ENCODE measurements at places on chromosomes 7 and 10.

DNA sequence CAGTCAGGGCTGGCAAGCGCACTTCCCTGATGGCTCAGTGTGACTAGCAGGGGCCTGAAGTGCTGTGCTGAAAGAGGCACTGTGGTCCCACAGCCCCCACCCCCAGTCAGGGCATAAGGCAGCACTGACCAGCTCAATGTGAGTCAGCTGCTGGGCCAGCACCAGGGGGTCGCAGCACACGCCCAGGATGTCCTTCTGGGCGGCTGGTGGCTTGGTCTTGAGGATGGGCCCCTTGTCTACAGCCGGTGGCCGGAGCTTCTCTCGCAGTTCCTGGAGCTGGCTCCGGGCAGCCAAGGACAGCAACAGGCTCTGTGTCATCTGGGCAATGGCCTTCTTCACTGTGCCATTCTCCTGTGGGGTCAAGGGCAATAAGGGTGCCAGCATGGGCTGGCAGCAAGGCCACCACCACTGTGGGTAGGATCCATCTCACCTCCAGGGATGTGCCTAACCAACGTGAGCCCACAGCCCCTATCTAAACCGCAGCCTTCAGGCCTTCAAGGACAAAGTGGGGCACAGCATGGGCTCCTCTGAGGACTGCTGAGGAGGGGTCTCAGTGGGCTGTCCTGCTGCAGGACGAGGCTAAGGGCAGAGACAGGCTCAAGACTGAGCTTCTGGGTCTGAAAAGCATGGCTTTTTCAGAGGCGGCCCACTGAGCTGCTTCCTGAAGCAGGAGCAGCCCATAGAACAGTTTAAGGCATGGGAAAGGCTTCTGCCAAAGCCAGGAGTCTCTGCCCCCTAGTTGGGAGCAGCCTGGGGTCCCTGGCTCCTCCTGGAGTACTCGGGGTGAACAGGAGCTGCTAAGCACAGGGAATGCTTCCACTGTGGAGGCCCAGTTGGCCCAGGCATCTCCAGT, 62.5 kb downstream of the CSGALNACT2 start:
- no peak for DNase-seq

DNA sequence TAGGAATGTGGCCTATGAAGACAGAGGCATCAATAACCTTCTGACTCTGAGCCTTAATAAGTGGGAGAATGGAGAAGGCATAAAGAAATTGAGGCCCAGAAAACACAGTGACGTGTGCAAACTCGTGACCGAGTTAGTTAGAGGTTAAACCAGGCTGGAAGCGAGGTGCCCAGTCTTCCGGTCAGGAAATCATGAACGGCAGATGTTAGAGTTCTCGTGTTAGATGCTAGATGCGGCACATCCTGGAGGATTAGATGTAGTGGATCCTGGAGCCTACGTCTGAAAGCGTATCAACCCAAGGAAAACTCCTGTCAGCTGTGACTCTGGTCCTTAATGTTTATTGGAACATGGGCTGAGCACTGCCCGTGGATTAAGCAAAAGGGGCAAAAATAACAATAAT, 275.9 kb downstream of the TCF7L2 start:
- no peak for DNase-seq

DNA sequence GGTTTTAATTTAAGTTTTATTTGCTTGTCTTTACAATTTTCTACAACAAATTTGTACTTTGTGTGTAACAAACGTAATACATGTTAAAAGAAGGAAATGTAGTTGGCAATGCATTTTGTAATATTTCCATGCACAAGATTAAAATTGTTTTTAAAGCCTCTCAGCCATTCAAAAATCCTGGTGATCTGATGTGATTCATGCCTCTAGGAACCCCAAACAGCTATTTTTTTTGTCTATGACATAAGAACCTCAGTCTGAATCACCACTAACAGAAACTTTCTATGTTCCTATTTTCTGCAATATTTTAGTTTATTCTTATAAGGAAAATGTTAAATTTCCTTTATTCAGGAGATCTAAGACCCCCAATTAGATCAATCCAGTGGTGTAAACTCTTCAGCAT, 183.1 kb upstream of the YAE1 start:
- no peak for DNase-seq

GRCh38 chr10:101506829-101507661, 81.0 kb downstream of the POLL start:
- no peak for DNase-seq

DNA sequence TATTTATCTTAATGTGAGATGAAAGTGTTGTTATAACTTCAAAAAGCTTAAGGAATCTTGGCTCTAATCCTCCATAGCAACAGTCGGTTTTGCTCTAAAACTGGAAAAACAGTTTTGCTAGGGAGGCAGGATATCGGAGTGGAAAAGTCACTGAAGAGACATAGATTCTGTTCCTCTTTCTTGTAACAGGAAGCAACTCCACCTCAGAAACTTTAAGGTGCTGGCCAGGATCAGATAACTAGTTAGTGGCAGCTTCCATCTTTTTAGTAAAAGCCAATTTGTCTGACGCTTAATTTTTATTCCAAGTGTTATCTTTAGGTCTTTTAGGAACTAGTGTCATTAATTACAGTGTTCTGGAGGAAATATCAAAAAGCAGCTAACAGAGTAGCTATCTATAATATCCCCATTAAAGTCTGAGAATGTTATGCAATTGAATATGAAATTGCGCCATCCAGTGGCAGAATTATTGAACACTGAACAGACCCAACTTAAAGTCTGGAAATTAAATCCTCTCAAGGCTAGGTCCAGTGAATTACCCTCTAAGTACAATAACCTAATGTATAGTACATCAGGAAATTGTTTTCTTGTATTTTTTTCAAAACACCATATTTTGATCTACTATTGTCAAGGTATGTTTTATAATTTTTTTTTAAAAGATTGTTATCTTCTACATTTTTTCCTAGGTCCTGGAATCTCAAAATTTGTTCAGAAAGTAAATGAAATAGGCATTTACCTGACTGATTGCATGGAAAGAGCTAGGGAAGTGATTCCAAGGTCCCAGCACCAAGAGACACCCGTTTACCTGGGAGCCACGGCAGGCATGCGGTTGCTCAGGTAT, 65.9 kb upstream of the CC2D2B start:
- DNase-seq: peak; percentile 77

- no peak for DNase-seq
Measured at GRCh38 chr10:72316748-72317435, 37.8 kb downstream of the DNAJB12 start.

- DNase-seq: no peak
Measured at GRCh38 chr7:4550117-4550516, 132.0 kb upstream of the FOXK1 start.

GRCh38 chr10:129120441-129120840, 346.6 kb upstream of the MGMT start:
- no peak for DNase-seq

- DNase-seq: no peak
Measured at GRCh38 chr7:114087653-114088469, 169.1 kb upstream of the PPP1R3A start.

DNA sequence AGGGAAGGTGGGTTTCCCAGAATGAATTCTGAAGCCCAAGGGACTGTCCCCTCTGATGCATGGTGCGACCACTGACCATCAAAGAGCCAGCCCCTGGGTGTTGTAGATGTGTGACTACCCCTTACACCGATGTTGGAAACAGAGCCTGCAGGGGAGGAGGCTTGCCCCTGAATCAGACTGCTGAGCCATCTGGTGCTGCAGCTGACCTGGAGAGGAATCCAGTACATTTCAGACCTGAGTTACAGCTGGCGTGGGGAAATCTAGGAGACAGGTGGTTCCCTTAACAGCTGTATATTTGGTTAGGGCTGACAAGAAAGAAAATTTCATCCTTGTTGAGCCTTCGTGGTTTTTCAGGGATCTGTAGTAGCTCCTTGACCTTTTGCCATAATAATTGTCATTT, 195.5 kb downstream of the CELF2 start:
- DNase-seq: no peak

DNA sequence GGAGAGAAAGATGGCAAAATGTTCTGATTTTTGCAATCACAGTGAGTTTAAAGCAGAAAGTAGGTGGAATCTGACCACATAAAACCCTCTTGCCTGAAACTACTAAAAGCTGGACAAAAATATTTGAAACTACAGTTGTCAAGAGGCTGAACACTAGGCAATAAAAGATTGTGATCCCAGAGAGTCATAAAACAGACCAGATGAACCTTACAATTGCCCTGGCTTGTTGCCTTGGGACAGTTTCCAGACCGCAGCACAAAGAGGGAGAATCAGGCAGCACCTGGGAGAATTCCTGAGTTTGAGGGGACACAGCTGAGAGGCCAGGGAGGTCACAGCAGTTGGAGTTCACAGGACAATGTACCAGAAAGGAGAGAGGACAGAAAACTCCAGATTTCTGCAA, 107.3 kb upstream of the NANOS1 start:
- no peak for DNase-seq

DNA sequence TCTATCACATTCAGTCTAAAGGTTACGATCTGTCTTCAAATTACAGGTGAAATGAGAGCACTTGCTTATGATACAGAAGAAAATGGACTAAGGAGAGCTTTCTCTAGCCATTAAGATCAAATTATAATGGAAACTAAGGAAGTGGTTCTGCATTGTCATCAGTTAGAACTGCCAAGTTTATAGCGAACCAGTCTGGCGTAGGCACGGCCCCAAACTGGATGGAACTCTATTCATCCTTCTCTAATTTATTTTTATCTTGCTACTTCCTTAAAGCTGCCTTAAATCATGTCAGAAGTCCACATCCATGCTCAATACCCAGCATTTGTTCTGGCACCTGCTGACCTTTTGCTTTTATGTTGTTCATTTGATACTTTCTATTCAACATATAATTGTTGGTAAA, 63.7 kb upstream of the APBB1IP start:
- DNase-seq: no peak

DNA sequence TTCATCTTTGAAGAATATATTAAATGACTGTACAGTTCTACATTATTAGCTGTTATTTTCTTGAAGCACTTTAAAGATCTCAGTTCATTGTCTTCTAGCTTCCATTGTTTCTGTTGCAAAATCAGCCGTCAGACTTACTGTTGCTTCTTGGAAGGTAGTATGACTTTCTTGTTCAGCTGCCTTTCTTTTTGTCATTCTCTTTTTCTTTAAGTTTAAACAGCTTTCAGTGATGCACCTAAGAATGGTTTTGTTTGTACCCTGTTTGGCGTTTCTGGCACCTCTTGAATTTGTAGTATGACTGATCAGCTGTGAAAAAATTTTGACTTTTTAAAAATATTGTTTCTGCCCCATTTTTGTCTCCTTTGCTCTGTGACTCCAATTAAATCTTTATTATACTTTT, 9.3 kb downstream of the MKLN1 start:
- peak; percentile 45 for DNase-seq

GRCh38 chr10:101494650-101495049, 93.4 kb downstream of the POLL start:
- no peak for DNase-seq

DNA sequence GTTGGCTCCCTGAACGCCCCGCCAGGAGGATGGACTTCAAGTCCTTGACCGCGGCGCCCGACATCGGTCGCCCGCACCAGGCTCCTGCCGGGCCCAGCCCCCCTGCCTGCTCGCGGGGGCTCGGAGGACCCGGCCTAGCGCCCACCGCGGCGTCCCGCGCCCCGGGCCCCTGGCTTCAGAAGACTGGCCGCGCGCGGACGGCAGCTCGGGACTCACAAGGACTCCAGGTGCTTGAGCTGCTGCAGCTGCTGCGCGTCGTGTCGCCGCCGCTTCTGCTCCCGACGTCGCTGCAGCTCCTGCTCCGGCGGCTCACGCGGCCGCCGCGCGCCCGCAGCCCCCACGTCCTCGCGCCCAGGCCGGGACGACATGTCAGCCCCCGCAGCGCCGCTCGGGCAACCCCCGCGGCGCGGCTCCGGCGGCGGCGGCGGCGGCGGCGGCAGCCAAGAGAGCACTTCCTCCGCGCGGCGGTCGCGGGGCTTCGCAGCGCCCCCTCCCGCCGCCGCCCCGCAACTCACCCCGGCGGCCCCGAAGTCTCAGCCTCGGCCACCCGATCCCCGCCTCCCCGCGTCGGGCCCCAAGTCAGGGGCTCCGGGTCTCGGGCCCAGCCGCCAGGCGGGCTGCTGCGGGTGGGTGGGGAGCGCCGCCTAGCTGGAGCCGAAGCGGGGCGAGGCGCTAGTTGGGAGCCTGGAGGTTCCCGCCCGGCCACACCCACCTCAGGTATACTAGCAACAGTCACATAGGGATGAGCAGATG, at the start of gene RP9:
Gene RP9, minus strand, starts transcription at position 400 of the 753 bp plus-strand sequence. Its CDS starts 32 bp downstream, at position 368.
- DNase-seq: peak; percentile 68

GRCh38 chr7:116465125-116465524, 34.4 kb upstream of the CAV2 start:
- DNase-seq: no peak

DNA sequence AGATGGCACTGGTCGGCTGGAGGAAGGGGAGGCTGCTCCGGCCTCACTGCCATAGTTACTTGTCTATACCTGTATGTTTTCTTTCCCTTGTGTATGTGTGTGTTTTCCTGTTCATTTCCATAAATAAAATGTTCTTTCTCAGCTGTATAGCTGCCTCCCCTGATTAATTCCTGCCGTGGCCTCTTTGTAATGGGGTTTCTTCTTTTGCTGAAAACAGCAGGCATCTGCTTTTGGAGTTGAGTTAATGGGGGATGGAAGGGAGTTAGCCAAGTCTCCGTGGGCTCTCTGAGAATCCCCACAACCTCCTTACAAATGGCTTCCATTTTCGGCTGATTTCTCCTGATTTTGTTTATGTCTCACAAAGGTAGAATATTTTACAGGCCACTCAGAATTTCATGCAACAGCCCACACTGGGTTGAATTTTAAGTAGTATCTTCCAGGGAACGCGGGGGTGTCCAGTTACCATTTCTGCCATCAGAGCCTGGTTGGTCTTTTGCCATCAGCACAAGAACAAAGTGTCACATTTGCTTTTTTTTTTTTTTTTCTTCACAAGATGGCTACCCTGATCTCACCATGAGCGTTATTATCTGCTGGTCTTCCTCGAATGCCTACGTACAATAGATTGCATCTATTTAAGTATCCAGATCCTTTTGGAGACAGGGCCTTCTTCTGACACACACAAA, 88.1 kb upstream of the NRP1 start:
- no peak for DNase-seq

DNA sequence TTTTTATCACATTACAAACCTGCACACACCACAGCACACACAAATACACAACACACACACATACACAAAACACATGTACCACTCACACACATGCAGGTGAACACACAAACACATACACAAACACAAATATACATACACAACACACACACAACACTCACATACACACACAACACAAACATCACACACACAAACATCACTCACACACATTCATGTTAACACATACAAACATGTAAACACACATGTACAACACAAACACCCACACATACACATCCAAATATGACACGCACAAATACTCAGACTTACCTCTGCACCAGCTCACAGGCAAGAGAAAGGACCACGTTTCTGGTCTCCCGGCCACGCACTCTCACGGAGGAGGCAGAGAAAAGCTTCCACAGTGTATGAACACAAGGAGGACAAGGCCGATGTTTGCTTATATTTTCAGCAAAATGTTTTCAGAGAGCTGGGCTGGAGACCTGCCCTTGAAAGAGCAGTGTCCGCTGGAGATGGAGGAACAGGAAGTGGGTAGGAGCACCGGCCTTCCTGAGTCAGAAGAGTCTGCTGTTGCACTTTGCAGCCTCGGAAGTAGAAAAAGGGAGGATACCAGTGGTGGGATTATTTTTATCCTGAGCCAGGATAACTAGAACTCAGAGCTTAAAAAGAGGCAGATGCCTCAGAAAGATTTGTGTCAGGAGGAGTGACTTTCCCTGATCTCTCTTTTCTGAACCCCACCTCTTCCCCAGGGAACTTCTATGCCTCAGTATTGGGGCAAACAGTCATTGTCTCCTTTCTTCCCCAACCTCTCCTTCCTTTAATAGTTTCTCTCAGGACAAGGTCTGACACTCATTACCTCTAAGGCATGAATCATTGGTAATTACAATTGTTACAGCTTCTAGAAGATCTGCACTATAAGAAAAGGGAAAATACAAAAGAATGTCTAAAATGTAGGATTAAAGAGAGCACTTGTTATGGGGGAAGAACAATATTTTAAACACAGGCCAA, at the start of gene GIMAP6:
Gene GIMAP6, minus strand, starts transcription at position 520 of the 999 bp plus-strand sequence. CDS start 2,243 bp downstream, outside the sequence.
- no peak for DNase-seq
